GM04504 (cell line): ENCODE measurements at places on chromosomes 3 and 15.

DNA sequence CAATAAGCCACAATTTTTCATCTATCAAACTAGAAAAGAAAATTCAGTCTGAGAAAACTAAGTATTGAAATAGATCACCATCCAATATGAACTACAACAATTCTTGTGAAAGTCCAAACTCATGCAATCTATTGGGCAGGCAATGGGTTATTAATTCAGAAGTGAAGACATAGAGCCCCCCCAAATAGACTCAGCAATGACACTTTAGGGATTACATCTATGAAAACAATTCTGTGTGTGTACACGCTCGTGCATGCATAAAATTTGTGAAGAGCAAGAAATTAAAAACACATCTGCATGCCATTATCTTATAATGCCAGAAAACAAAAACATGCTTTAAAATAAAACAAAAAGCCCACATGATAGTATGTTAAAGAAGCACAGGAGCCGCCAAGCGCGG lies 151.3 kb downstream of the NR1I2 start:
- no peak for DNase-seq

GRCh38 chr3:69143612-69144011 lies 21.2 kb upstream of the LMOD3 start:
- DNase-seq, result no peak

DNA sequence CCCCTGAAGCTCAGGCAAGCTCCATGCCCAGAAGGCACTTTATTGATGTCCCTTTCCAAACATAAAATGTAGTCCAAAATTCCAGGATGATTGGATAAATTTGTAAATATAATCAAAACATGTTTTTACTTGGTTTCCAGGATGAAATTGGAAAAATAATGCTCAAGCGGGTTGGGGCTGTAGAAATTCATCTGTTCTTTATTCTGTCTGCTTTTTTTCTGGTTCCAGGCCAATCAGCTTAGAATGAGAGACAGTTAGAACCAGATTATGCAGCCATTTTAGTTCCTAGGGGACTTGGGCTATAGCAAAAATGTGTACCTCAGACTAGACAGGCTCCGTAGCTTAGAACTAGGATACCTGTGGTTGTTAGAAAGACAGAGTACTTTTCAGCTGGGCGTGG lies 450.8 kb downstream of the MCTP2 start:
- no peak for DNase-seq

DNA sequence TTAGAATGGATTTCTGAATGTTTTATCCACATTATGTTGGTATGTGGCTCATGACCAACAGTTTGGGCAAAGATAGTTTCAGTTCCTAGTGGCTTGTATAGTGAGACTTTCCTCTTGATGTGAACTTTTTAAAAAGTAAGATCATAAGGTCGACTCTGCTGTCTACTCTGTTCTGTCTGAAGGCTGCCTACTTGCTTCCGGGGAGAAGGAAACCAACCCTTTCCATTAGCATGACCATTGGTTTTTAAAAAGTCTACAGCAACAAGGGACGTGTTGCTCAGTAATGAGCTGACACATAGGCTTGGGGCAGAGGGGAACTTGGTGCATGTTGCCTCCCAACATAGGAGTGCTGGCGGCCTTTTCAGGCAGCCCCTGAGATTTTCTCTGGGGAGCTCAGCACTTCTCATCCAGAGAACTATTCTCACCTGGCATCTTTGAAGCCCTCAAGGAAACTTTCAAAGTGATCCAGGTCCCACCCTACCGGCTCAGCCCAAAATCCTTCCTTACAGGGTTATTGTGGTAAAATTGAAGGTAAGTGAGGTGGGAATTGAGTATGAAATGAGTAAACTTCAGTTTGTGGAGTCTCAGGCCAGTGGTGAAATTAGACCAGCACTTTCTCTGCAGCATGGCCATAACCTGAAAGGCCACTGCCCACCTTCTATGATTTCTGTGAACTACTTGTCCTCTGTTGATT lies 30.6 kb downstream of the PSMD6 start:
- no peak for DNase-seq

DNA sequence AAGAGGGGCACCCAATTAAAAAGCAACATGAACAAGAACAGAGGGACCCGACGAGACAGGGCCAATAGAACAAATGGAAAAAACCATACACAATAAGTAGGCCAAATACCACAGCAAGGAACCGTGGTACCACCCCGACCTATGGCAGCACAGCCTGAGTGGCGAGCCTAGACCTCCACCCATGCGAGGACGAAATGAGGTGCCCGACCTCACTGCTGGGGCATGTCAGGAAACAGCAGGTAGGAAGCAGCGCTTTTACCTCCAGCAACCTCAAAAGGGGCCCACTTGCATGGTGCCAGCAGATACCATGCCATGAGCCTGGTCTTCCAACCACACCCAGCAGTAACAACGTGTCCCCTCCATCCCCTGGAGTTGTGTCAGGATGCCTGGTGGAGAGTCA lies 77.9 kb downstream of the PCSK6 start:
- DNase-seq, result no peak

DNA sequence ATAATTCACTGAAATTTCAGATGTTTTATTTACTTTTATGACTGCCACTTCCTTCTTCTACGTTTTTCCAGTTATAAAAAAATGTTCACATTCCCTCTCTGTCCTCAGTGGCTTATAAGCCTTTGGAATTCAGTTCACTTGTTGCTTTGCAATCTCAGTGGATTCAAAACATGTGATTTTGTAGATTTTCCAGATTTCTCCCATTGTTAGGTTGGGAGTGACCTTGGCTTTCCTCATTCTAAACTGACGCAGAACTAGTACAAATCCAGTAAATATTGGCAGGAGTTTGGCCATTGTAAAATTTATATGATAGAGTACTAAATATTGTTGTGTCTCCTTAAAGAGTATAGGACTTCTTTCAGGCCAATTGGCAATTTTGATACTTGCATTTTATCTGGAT lies 812.3 kb upstream of the ROBO1 start:
- DNase-seq, result no peak

- DNase-seq, result no peak
These were observed 46.7 kb upstream of the AADACL2 start for GRCh38 chr3:151687076-151687475.

DNA sequence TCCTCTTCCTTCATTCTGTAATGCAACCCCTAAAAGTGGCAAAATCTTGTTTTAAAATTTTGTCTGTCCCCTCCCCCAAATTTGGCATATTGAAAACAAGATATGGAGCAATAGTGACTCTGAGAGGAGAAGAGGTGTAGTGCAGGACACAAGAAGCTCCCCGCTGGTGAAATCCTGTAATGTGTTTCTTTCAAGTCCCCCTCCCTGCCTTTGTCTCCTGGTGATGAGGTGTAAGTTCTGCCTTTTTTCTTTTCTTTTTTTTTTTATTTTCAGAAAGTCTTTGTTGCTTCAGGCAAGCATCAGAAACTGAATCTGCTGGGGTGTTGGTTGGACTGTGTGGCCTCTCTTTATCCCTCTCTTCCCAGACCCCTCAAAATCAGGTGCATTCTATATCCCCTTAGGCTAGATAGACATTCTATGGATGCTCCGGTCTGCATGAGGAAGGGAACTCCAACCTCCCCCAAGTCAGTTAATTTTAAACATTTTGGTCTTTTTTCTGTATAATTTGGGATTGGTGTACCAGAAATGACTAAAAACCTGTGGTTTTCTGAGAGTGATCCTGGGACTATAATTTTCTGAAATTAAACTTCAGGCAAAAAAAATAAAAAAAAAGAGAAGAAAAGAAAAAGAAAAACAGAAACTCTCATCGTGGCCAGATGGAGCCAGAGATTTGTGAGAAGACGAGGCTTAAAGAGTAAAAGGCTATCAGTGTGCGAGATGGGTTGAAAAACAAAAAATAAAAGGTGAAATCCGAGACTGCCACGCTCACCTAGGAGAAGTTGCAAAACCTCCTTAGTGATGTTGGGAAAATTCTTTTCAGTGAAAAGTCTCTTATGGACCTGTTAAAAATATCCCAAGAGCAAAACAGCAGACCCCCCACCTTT lies 21.4 kb downstream of the ACKR2 start:
- DNase-seq, result peak; percentile 3

DNA sequence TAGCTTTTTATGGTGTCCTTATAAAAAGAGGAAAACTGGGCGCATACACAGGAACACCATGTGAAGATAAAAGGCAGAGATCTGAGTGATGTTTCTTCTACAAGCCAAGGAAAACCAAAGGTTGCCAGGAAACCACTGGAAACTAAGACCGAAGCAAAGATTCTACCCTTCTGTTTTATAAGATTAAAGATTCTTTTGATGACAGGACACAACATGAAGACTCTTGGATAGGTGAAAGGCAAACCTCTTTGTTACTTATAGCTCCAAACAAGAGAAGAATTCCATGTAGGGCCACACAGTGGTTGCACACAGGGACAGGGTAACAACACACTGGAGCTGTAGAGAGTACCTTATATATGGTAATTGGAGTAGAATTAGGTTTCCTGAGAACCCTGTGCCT lies at the start of gene CD200R1L:
Gene CD200R1L (minus strand): TSS at position 101 of the 400 bp plus-strand sequence. CDS start 17,497 bp downstream, outside the sequence.
- DNase-seq, result no peak
